NCI-H187 treated with DMSO at 0.1 percent for 48 hours (cell line): ENCODE measurements at places on chromosomes 2 and 18.

DNA sequence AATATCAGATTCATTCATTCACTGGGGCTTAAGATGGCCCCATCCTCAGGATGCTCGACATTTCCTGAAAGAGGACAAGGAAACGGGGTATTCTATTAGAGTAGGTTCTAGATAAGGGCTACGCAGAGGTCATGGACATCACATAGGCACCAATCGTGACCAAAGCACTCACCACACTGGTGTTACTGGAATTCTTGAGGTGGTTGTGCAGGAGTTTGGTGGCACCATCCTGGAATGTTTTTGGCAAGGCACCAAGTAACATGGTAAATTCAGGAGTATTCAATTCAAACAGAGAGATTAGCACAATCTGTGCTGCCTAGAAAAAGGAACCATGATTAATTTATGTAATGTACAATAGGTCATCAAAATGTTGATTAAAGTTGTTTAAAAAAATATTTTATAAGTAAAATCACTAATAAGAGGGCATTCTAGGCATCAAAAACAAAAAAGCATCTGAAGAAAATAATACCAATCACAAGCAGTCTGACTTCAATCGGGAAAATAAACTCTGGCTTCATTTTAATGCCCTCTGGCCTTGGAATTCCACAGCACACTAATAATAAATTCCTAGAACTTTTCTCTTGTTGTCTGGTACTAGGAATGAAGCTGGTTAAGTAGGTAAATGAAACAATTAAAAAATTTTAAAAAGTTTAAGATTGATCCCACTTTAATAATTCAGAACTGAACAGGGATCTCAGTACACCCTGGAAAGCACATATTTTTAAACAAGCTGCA lies 102.8 kb upstream of the TFCP2L1 start:
- no peak for DNase-seq

DNA sequence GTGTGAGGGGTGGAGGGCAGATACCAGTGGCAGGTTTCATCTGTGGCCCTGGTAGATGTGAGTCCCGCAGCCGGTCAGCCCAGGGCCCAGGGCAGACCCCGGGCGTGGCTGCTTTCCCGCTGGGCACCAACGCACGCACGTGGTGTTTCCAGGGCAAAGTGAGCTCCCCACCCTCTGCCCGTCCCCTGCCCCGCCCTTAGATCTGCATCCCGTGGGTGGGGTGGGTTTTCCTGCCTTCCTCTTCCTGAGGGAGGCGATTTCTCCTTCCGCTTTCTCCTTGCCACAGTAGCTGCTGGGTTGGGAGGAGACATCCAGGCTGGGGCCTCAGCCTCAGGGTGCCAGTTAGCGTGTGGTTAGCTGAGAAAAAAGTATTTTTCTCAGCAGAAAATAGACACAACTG lies 49.6 kb downstream of the ODC1 start:
- DNase-seq = no peak

- no peak for DNase-seq
Measured at GRCh38 chr2:11187731-11188130, 32.5 kb downstream of the SLC66A3 start.

GRCh38 chr2:102927854-102928267 lies 166.0 kb downstream of the TMEM182 start:
- no peak for DNase-seq

DNA sequence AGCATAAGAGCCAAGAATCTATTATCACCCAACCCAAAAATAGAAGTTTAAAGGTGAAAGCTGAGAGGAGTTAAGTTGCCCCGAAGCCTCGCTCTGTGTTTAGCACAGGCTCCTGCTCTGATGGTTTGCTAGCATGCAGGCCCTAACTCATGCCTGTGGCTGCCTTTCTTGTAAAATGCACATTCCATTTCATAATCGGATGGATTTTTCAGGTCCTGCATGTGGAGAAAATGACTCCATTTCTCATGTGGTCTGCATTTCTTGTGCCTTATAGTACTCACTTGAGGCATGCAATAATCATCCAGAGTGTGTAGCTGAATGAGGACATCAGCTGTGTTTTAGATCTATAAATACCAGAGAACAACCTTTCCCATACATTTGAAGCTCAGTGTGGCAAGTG lies 381.8 kb downstream of the CPS1 start:
- DNase-seq = no peak

DNA sequence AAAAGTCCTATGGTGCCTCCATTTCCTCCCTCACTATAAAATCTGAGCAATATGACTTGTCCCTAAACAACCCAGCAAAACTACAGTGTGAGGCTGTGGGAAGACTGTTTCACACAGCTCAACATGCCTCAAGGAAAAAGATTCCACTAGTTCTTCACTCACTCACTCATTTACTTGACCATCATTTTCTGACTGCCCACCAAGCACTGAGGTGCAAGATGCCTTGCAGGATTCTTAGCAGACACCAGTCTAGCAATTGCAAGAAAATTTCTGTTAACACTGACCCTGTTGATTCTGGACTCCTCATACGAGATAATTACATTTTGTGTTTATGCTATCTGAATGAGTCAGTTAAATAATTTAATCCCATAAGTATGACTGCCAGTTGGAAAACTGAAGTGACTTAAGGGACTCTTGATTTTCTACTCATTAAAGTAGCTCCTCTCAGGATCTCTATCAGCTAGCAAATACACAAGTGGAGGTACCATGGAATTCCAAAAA lies 51.9 kb upstream of the PCBP1 start:
- no peak for DNase-seq

DNA sequence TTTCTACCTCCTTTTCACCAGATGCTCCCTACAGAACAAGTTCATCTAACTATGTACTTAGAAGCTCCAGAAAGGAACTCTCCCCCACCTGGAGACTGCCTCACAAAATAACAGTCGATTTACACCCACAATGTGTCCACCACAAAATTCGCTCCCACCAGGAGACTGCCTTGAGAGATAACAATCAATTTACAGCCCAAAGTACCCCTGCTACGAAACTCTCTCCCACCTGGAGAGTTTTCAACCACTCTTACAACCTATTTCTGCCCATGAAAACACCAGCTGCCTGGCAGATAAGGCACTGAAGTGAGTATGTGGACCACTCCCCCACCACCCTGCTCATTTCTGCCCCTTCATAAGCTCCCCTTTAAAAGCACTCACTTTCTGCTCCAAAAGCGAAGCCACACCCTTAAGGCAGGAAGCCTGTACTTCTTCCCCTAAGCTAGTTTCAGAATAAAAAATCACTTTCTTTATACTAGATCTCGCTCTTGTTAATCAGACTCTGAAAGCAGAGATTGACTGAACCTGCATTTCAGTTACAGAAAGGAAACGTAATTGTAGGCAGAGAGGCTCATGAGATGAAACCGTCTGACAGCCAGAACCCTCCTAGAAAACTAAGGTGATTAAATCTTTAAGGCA lies 94.4 kb upstream of the RBBP8 start:
- no peak for DNase-seq

GRCh38 chr18:49446481-49446880 lies 14.0 kb downstream of the DYM start:
- no peak for DNase-seq

GRCh38 chr2:181311837-181312236 lies 145.3 kb upstream of the ITGA4 start:
- no peak for DNase-seq

DNA sequence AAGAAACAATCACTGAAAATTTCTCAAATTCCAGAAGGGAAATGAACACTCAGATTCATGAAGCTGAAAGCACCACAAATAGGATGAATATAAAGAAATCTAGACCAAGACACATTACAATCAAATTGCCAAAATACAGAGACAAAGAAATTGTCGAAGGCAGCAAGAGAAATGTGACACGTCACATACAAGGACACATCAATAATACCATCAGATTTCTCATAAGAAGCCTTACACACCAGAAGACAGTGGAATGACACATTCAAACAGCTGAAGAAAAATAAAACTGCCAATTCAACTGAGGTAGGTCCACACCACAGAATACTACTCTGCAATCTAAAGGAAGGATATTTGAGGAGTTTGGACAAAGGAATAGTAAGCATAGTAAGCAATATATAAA lies 27.4 kb downstream of the SRD5A2 start:
- no peak for DNase-seq

GRCh38 chr2:219002395-219003266 lies 9.4 kb upstream of the CRYBA2 start:
- peak; percentile 17 for DNase-seq

DNA sequence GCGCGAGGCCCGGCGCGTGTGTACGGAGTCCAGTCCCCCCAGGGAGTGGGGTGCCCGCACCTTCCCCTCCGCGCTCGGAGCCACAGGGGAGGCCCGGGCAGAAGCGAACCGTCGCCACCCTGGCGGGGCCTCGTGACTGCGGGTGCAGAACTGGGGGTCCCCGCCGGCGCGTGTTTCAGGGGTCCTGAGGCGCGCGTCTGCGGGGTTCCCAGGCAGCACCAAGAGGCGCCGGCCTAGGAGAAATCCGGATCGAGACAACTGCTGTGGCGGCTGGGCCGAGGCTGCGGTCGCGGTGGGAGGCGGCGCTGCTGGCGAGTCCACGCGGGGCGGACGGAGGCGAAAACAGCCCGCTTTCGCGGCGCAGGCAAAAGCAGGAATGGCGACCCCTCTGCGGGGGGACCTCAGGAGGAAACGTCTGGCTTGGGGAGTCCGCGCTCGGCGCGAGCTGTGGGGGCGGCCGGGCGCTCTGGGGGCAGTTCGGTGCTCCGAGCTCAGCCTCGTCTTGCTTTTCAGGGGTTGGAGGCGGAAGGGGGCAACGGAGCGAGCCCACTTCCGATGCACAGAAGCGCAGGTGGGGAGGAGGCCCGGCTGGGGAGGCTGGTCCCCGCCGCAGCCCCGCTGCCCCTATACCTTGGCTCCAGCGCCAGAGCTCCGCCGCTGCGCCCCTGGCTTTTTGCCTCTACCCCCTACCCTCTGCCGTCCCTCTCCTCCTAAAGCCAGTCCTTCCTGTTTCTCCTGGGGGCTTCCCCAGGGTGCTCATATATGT lies 81.5 kb upstream of the LDLRAD4 start:
- no peak for DNase-seq

DNA sequence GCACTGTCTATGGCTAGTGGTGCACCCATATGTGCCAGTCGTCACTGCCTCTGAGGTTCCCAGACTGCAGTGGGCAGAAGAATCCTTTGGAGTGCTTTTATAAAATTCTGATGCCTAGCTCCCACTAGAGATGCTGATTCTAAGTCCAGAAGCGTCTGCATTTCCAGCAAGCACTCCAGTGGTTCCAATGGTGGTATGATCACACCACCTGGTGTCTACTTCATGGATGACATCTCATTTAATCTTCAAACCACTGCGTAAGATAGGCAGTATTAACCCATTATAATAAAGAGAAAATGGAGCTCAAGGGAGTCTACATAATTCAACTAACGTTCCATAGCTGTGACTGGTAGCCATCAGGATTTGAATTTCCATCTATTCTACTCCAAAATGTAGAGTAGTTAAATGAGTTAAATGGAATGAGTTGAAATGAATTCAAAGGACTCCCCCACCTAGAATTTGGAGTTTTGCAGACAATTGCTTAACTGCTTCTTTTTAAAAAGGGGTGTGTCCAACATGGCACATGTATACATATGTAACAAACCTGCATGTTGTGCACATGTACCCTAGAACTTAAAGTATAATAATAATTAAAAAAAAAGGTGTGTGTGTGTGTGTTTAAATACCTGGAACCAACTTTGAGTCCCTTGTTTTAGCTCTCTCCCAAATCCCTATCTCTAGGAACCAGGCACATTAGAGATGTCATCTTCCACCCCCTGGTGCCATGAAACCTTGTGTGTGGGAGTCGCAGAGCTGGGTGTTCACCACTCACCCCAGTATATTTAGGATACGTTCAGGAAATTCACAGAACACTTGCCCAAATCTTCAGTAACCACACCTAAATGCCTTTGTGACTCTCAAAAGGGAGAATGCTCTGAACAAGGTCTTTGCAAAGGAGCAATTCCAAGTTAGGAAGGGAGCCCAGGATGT lies 14.1 kb downstream of the LAMA3 start:
- no peak for DNase-seq

GRCh38 chr2:128469875-128470274 lies 151.2 kb upstream of the HS6ST1 start:
- DNase-seq = no peak

- DNase-seq = no peak
Measured at GRCh38 chr2:184599054-184599871, 934 bp downstream of the ZNF804A start.

GRCh38 chr18:2406544-2406943 lies 164.8 kb downstream of the METTL4 start:
- DNase-seq = no peak

- DNase-seq = no peak
Measured at GRCh38 chr2:150424406-150424805, 63.1 kb downstream of the RND3 start.

DNA sequence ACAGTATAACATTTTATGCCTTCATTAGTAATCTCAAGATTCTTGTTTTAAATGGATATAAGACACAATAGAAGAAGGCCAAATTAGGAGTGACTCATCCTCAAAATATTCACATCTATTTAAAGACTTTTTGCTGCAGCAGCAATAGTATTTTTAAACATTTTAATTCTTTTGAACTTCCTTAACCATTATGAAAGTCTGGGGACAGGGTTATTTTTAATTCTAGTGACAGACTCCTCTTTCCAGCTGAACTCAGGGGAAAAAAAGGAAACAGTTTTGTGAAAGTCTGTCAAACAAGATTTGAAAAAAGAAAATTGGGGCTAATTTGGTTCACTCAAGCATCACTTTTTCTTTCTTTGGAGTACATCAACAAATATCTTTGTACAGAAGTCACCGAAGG lies 541.8 kb downstream of the NUP35 start:
- DNase-seq = no peak

- no peak for DNase-seq
Measured at GRCh38 chr18:23136326-23137096, 1.2 kb downstream of the CABLES1 start.

DNA sequence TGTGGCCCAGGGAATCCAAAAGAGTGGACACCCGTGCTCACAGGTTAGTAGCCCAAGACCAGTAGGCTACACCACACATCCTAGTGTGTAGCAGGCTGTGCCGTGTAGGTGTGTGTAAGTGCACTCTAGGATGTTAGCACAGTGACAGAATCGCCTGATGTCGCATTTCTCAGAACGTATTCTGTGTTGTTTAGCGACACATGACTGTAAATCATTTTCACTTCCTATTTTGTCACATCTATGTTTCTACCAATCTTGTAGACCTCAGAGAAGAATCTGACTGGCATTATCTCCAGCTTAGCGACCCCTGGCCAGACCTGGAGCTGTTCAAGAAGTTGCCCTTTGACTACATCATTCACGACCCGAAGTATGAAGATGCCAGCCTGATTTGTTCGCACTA lies 45.1 kb downstream of the NTSR2 start:
- DNase-seq = no peak

GRCh38 chr2:239190921-239191885 lies 209.6 kb downstream of the HDAC4 start:
- no peak for DNase-seq
